Gastroesophageal sphincter (tissue), 4 donors: ENCODE measurements at places on chromosomes 12 and 14. TPM values are rescaled to one million over a fixed set of nuclear protein-coding genes. Genes with fewer than 3 reads are reported as not detected.

DNA sequence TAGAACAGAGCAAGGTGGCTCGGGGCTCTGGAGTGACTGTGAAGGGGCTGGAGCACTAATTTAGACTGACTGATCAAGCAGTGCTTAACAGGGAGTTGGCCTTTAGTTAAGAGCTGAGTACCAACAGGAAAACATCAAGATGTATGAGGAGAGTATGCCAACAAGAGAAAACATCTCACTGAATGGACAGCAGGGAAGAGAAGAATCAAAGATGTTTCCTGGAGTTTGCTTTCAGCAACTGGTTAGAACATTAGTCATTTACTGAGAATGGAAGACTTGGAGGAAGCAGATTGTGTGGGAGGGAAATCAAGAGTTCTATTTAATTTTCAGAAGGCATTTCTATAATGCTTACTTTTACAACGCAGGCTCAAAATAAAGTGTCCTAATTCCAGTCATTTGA is 259.3 kb downstream of the ADAMTS20 start:
- no peak for ATAC-seq

The LMO3 gene
- total RNA-seq = 128 TPM

GRCh38 chr12:114274131-114274530 is 131.8 kb downstream of the TBX5 start:
- no peak for ATAC-seq

The FOXN4 gene
- total RNA-seq = not detected

- ATAC-seq = no peak
These were observed 57.3 kb upstream of the CEP83 start for GRCh38 chr12:94516985-94517384.

DNA sequence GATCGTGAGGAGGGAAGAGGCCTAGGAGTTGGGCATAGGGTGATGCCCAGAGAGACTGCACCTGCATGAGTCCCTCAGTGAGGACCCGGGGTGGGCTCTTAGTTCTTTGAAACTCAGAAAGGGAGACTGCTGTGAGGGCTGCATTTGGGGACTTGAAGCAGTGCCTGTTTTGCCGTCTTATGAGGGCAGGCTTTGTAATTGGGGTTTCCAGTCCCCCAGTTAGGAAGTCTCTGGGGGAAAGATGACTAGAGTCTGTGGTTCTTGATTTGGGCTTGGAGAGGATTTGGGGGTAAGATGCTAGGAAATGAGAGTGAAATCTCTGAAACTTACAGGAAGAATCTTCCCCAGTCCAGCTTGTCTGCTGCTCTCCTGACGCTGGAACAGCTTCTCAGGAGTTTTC is 99.6 kb downstream of the ARF6 start:
- ATAC-seq = no peak

DNA sequence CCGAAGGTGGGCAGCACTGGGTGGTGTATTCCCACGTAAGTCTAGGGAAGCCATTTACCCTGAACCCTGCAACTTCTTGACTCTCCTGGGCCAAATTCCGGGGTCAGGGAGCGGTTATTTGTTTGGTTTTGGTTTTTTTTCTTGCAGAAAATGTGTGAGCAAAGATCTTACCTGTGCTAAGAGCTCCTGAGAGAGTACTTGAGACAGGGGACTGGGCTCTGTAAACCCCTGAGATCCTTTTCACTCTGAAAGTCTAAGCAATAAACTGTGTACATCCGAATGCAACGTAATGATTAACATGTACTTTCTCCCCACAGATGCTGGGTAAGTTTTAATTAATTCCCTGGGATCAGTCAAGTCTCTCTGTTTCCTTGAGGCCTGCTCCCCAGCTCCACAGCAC is 21.5 kb downstream of the OR10P1 start:
- no peak for ATAC-seq

DNA sequence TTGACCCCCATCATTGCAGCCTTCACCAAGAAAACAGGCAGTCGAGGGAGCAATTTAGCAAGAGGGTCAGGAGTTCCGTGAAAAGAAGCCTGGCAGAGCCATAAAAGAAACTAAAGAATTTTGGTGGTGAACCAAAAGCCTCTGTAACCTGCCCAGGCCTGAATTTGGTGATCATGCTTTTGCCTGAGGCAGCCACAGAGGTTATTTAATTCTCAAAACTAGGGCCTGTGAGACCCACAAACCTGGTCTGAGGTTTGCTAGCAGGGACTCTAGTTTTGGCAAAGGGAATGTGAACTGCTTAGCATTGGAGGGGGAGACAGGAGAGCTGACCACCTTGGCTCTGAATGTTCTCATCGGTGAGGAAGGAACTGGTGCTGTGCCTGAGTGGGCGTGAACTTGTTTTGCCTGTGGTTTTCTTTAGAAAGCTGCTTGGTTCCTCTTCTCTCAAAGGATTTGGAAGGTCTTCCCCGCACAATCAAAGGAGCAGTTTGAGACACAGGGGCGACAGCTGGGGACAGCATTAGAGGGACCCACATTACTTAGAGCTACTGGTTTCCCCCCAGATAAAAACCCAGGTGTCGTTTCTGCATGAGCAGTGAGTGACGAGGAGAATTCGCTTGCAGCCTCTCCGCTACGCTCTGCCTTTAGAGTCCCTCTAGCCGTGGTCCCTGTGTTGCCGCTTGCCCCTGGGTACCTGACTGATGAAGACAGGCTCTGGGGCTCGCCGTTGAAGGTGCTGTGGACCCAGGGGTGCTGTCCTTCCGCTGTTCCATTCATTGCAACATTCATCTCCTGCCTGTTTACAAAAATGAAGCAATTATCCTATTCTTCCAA is 12.6 kb upstream of the WNT5B start:
- ATAC-seq = no peak

The ASIC1 gene
- total RNA-seq = 4.9 TPM

- ATAC-seq = no peak
These were observed 18.6 kb downstream of the AKAP3 start for GRCh38 chr12:4630262-4630661.

The BCL2L14 gene
- total RNA-seq = not detected

- ATAC-seq = no peak
These were observed 104.8 kb downstream of the MYF5 start for GRCh38 chr12:80821513-80822000.

DNA sequence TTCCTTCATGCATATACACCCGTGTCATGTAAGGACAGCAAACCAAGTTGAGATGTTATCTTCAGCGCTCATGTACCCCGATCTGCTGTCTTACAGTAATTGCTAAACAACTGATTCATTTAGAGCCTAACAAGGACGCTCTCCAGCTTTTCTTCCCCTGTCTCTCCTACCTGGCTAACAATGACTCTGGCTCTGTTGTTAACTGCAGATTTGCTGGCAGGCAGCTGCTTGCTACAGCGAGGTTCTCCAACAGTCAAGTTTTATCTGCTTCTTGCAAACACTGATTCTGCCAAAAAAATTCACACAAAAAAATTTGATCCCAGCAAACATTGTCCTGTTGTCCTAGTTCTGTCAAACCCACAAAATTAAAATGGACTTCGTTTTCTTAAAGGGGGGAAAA is 101.6 kb downstream of the OTX2 start:
- ATAC-seq = no peak

DNA sequence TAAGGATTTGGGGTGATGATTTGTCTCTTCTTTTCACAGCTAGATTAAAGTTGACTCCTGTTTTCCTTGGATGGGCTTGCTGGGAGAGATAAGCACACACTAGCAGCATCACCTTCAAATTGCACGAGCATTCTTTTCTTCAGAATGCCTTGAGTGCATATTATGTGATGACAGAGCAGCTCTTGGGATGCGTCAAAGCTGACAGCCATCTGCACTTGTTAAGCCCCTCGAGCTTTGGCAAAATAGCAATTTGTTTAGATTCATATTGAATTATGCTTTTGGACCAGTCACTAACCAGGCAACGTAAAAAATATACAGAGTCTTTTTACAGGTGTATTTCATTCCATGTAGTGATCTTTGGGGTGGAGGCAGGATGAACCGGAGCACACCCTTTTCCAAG is 407.0 kb downstream of the FUT8 start:
- no peak for ATAC-seq

The SLCO1B1 gene
- total RNA-seq = not detected

GRCh38 chr14:91985008-91985407 is 37.5 kb upstream of the FBLN5 start:
- no peak for ATAC-seq

- no peak for ATAC-seq
These were observed 2.4 kb upstream of the WIF1 start for GRCh38 chr12:65123435-65124063.

DNA sequence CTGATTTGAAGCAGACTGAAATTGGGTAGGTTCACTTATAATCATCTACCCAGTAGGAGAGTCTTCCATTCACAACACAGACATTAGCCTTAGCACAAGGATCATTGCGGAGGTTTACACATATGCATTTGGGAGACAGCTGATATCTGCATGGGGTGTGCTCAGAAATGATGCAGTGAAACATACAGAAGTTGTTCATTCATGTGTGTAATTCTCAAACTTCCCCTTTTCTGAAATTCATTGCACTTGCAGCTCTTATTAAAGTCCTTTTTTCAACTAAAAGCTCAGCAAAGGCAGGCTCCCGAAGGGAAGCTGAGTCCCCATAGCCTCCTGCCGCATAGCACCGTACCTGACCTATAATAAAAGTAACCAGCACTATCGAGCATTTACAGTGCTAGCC is 218.3 kb upstream of the CRY1 start:
- no peak for ATAC-seq

DNA sequence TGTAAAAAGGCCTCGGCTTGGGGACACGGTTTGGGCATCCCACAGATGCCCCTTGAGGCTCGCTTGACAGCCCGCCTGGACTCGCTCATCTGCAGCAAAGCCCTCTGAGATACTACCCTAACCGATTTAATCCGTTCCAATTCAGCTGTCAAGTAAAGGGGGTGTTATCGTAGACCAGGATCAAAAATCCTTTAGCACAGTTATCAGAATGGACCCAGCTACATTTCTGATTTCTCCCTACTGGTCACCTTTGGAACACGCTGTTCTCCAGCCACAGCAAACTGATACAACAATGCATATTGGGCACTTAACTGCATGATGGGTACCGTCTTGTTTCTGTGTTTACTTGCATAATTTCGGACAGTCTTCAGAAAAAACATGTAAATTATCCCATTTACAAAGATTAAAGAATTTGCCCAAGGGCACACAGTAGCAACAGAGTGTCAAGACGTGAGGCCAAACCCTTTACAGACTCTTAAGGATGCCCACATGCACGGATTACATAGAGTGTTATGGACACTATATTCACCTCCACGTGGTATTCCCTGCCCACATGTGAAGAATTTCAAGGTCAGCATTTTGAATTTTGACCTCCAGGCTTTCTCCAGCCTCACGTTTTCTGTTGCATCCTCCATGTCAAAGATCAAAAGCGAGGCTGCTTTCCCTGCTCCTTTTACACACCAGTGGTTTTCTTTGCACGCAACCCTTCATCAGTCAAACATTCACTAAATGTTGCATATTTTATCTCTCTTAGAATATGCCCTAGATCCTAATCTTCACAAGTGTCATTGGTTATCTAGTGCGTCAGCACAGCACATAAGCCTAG is 3.2 kb upstream of the DUSP6 start:
- no peak for ATAC-seq

- no peak for ATAC-seq
These were observed 1.1 kb downstream of the PPP4R4 start for GRCh38 chr14:94175011-94175745.

The HHIPL1 gene
- total RNA-seq = 2.7 TPM

GRCh38 chr12:74111688-74112360 is 425.8 kb upstream of the ATXN7L3B start:
- ATAC-seq = no peak

GRCh38 chr14:69010648-69011047 is 31.5 kb upstream of the ACTN1 start:
- no peak for ATAC-seq

DNA sequence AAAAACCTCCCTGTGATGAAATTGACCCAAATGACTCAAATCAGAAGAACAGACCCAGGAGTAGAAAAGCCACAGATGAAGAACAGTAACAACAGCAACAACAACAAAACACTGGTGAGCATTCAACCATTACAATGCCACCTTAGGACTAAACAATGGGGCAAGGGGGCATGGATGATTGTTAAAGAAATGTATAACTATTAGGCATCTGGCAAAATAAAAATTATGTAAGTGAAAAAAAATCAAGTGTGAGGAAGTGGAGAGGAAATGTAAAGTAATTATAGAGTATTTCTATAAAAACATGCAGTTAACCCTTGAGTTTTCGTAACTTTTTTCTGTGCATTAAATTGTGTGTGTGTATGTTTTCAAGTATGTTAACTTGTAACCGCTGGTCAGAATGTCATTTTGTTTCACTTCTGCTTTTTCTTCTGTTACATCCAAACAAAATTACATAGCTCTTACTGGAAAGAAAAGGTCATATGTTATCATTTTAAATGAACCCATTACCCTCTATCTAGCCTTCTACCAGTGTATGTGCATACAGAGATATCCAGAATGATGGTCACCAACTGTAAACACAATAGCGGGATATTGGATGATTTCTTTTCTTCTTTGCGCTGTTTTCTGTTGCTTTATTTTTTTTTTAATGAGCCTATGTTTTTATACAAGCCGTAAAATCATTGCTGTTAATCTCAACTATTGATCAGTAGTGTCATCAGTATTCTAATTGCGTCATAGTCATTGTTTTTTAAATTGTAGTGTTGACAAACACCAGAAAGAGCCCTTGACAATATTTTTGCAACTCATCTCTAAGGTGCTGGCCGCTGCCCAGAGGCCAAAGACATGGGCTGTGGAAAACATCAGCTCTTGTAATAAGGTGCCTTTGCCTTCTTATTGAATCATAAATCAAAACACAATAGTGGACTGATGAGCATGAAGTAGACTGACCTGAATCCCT is 170.6 kb downstream of the CRADD start:
- no peak for ATAC-seq

- ATAC-seq = no peak
These were observed 131.0 kb upstream of the EEA1 start for GRCh38 chr12:93059925-93060665.

GRCh38 chr12:52193991-52194390 is 2.2 kb upstream of the KRT80 start:
- ATAC-seq = no peak

DNA sequence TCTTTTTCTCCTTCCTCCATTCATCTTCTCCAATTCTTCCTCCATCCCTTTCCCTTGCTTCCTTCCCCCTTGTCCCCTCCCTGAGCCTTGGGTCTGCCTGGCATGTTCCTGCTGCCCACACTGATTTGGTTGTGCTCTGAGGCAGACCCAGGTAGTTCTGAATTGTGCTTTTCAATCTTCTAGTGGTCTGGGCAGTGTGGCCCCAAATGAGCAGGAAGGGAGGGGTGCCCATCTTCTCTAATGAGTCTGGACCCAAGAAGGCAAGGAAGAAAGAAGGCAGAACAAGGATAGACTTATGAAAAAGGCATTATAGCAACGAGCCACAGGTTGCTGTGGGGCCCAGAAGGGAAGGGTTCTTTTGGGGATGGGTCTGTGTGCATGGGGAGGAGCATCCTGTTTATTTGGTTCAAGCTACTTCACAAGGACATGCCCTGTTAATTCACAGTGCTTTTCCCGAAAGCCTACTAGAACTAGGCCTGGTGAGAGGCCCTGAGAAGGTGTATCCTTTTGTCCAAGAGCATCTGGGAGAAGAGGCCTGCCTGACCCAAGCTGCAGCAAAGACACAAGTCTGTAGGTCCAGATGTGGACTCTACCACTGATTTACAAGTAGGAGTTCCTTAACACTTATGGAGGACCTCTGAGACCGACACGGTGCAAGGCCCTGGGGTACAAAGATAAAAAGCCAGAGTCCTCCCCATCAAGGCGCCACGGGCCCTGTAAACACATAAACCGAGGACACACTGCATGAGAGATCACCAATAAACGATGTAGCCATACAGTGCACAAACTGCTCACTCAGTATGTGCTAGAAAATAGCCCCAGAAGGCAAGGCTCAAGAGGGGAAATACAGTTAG is 1.1 kb upstream of the SUSD6 start:
- ATAC-seq = no peak

The CLEC14A gene
- total RNA-seq = 39.4 TPM

GRCh38 chr12:117402363-117402762 is 40.9 kb upstream of the NOS1 start:
- ATAC-seq = no peak
